Foreskin fibroblast (primary cell): ENCODE measurements at places on chromosomes 5 and 9.
A peak's percentile ranks its signal among the peaks of the same experiment; 100 is the strongest.

DNA sequence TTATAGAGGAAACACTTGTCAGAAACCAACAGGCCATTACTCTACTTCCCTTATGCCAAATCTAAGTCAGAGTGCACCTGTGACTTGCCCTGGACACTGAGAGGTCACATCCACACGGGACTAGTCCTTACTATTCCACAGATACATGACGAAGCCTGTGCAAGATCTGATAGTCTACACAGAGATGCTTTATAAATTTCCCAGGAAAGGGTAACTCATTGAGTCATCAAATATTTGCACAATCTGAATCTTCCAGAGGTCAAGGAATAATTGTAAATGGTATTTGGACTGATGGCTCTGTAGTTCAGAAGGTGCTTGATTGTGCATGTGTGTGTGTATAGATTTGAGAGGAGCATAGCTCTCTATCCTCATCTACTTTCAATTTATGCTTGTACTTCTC is 55.2 kb upstream of the JAK2 start:
- DNase-seq, result peak; percentile 51

DNA sequence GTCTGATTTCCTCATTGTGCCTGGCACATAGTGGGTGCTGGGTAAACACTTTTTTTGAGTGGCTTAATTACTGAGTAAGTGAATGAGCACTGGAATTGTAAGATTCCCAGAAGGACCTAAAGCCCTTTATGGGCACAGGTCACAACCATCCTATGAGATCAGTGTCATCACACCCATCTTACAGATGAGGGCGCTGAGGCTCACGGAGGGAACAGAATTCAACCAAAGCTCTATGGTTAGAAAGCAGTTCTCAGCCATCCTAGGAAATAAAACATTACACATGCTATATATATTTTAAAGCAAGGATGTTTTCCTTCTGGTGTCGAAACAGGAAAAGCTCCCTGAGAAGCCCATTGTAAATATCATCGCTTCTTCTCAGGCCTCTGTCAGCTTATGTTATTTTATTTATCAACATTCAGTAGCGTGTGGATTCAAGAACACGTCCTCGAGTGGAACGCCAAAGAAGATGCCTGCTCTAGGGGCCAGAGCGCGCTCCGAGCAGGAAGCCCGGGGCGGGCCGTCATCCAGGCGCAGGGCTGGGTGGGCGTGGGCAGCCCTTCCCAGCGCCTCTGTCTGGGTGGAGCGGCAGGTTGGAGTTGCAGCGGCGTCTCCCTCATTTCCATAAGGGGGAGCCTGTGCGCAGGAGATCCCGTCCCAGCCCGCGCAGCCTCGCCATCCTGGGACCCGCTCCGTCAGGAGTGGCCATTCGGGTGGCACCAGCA is 155.8 kb upstream of the SMIM23 start:
- DNase-seq, result peak; percentile 72

- DNase-seq, result peak; percentile 31
Observed at GRCh38 chr5:132663771-132664695, 6.1 kb downstream of the IL13 start.

DNA sequence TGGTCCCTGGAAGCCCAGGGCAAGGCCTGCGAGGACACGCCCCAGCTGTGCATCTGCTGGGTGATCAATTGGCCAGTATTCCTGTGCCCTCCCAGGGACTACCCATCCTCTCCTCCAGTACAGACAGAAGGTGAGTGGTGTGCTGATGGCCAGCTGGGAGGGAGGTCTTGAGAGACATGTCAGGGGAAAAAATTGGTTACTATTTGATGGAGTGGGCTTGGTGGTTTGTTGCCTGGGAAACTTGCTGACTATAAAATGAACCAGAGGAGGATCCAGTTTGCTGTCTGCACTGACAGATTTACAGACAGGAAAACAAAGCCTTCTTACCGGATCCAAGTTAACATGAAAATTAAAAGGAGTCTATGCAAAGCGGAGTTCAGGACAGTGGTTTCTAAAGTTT is 40.3 kb downstream of the MAP1B start:
- DNase-seq, result no peak

GRCh38 chr9:91711755-91712601 is 238.1 kb downstream of the ROR2 start:
- DNase-seq, result no peak

GRCh38 chr5:45862763-45863162 is 166.6 kb upstream of the HCN1 start:
- DNase-seq, result no peak

DNA sequence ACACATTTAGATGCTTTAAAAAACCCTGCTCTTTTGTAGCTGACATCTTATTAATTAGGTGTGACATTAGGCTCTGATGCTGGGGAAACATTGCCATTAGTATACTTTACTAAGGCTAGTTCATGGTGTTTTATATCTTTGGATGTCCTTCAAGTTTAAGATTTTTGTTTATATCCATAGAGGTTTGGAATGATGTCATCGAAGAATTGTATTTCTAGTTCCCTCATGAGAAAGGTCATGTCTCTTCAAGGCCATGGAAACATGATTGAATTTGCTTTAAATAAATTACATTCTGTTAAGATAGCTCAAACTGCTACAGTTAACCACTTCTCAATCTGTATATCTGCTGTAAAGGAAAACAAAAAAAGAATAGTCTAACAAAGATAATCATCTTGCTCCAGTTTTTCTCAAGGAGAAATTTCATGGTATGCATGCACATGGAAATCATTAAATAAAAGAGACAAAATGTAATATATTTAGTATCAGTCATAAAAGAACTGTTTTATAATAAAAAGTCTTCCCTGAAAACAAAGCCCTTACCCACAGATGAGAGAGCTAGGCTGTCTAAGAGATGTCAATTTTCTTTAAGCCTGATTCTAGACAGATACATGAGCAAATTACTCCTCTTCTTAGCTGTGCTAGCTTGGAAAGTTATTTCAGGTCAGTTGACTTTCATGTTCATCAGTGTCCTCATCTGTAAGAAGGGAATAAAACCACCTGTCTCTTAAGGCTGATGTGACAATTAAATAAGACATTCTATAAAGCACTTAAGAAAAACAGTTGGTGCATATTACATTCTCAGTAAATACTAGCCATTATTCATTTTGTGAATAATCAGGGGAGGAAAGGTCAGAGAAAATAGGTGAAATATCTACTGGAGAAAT is 25.0 kb upstream of the STARD4 start:
- DNase-seq, result peak; percentile 24

- peak; percentile 1 for DNase-seq
Observed at GRCh38 chr5:100904259-100904861, 1.3 kb upstream of the ST8SIA4 start.

DNA sequence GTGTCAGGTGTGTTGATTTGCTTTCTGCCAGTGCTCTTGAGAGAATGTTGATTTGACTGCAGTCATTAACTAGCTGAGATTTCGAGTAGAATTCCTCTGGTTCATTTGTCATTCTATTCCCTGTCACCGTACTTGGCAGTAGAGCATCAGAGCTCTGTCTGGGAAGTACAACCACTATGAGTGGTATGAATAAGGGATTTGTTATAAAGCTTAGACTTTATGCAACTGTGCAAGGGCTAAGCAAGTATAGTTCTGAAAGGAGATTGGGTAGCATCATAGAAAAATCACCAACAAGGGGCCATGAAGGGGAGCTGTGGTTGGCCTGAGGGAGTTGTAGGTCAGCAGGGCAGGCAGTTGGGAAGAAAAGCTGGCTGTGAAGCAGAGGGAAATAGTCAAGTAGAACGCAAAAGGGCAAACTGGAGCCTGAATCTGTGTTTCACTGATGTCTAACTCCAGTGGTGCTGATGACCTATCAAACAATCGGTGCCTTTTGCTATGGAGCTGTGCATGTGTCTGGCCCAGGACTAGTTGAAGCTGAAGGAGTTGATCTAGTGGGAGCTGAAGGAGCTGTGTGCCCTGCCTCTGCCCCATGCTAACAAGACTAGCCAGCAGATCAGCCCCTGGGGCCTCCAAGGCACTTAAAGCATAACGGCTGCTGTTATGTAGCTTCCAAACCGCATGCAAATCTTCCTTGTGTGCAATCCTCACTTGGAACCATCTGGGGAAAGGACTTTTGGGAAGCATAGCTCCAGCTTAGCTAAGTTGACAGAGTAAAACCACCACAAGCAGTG is 110.0 kb downstream of the SLC28A3 start:
- peak; percentile 73 for DNase-seq

DNA sequence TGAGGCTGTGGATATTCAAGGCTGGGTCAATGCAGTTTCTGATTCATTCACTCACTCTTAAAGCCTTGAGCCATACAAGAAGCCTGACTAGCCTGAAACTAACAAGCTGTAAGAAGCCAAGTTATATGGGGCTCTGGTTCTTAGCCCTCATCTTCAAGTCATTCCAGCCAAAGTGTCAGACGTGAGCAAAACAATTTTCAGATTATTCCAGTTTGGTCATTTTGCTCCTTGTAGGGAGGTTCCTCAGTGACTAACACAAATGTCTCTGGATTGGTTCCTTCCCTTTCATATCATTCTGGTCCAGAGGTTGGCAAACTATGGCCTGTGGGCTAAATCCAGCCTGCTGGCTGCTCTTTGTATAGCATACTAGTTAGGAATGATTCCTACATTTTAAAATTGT is 12.5 kb upstream of the SHOC1 start:
- no peak for DNase-seq

GRCh38 chr5:147372191-147372590 is 137.4 kb downstream of the STK32A start:
- DNase-seq, result no peak

DNA sequence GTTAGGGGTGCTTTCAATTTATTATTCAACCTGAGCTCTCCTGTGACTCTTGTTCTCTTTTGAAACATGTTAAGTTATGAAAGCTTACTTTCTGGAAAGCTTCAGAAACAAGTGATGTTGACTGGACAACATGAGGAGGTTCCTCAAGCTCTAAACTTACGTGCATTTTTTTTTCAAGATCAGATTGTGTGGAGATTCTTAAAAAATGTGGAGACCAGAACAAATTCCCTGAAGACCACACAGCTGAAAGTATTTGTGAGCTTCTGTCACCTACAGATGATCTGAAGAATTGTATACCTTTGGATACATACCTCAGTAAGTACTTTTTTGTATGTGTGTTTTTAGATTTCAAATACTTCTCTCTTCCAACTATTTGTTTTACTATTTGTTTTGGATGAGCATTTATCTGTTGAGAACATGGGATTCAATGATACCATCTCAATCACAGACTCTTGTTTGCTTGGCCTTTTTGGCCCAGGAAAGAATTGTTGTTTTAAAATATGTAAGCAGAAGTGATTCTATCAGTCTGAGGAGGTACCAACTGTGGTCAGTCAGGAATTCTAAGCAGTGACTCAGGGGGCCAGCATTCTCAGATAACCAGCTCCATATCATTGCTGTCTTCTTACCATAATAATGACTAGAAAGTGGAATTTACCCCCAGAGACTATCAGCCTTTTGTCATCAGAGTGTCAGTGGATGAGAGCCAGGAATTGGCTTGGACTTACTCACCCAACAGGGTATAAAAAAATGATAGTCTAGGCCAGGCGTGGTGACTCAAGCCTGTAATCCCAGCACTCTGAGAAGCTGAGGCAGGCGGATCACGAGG is 34.4 kb upstream of the GLIPR2 start:
- DNase-seq, result peak; percentile 98

- peak; percentile 66 for DNase-seq
Observed at GRCh38 chr9:133979273-133979920, 12.7 kb downstream of the VAV2 start.

- DNase-seq, result no peak
Observed at GRCh38 chr5:152632360-152632759, 227.3 kb upstream of the NMUR2 start.

- no peak for DNase-seq
Observed at GRCh38 chr5:116605310-116606070, 30.9 kb upstream of the SEMA6A start.
